Fibroblast of skin of scalp (primary cell): ENCODE measurements at places on chromosomes 7 and 10.

DNA sequence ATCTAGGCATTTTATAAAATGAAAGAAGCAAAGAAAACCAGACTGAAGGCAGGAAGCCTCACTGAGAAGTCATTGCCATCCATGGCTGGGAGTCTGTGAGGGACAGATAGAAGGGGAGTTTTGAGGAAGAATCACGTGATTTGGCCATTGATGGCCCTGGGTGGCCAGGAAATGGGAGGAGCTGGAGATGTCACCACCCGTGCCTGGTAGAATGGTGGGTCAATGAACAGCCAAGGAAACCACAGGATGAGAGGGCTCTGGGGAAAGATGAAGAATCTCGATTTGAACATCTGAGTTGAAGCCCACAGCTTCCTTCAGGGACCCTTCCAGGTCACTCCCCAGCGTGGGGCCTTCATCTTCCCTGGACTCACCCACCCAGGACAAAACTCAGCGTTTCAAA lies 103.3 kb upstream of the CHST15 start:
- DNase-seq, result no peak

DNA sequence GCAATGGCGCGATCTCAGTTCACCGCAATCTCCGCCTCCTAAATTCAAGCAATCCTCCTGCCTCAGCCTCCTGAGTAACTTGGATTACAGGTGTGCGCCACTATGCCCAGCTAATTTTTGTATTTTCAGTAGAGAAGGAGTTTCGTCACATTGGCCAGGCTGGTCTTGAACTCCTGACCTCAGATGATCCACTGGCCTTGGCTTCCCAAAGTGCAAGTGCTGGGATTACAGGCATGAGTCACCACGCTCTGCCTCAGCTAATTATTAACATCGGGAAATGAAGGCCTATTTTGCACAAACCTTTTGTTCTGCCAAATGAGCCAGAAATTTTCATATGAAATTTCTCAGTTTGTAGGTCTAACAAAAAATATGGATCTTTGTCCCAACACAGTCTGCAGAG lies 106.7 kb upstream of the ODAD2 start:
- DNase-seq, result no peak

DNA sequence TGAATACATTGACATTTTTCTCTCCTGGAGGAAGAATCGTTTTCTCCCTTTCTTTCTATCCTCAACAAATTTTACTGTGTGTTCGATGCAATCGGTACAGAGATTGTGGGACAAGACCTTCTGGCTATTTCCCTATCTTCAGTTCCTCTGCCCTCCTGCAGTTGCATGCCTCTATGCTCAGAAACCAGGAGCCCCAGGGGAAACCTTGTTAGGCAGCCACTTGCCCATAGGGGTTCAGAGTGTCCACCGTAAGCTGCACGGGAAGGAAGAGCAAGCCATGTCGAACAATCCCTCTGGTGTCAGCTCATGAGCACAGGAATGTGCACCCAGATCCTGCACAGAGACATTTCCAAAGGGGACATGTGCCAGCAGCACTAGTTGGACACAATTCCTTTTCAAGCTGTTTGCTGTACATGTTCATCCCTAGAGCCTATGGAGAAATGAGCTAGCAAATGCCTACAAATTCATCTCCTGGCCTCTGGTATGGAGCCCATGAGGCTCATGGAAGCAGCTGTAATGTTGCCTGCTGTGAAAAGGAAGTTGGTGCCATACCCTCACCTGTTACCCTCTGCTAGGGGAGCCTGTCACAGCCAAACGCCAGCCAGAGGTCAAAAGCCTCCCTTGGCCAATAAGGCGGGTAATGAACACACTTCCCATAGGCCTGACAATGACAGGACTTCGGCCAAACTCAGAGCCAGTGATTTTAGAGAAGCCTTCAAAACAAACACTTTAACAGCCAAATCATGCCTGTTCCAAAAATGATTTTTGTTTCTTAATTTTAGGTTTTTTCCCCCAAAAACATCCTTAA lies 35.9 kb upstream of the ASAH2 start:
- DNase-seq, result no peak

DNA sequence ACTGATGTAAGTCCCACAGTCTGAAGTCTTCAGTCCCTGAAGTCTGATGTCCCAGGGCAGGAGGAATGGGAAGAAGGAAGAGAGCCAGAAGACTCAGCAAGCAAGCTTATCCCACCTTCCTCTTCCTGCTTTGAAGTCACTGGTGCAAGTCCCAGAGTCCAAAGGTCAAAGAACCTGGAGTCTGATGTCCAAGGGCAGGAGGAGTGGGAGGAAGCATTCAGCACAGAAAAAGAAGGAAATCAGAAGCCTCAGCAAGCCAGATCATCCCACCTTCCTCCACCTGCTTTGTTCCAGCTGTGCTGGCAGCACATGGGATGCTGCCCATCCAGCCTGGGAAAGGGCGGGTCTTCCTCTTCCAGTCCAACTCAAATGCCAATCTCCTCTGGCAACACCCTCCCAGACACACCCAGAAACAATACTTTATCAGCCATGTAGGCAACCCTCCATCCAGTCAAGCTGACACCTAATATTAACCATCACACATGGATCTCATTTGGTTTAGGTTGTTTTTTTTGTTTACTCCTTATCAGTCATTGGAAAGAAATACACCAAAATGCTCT lies 50.9 kb downstream of the ADAM12 start:
- DNase-seq, result no peak

- DNase-seq, result peak; percentile 94
Observed at GRCh38 chr7:116354546-116355423, 144.4 kb downstream of the TES start.

GRCh38 chr7:128872394-128872824 lies 9.8 kb downstream of the ATP6V1F start:
- no peak for DNase-seq

GRCh38 chr7:134676743-134677142 lies 30.1 kb downstream of the BPGM start:
- DNase-seq, result no peak

DNA sequence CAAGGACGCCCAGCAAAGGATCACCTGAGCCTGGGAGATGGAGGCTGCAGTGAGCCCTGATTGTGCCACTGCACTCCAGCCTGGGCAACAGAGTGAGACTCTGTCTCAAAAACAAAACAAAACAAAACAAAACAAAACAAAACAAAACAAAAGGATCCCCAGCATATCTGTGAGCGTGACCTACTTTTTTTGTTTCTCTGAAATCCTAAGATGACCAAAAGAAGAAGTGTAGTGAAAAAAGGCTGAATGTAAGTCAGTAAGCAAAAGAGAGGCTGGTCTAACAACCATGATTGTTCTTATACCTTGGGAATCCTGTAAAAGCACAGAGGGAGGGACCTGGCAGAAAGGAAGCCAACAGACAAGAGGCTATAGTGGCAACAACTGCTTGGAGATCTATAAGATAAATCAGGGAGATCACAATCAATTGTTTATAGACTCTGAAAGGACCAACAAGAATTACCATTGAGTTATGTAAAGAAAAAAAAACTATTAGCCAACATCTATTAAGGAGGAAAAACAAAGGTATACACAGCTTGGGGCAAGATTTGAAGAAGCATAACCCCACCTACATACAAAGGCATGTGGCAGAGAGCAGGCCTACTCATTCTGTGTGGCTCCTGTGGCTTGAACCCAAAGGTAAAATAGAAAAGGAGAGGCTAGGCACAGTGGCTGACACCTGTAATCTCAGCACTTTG lies 255.2 kb upstream of the KLF14 start:
- no peak for DNase-seq

- DNase-seq, result peak; percentile 78
Observed at GRCh38 chr7:149719050-149719899, 54.1 kb downstream of the ZNF467 start.

DNA sequence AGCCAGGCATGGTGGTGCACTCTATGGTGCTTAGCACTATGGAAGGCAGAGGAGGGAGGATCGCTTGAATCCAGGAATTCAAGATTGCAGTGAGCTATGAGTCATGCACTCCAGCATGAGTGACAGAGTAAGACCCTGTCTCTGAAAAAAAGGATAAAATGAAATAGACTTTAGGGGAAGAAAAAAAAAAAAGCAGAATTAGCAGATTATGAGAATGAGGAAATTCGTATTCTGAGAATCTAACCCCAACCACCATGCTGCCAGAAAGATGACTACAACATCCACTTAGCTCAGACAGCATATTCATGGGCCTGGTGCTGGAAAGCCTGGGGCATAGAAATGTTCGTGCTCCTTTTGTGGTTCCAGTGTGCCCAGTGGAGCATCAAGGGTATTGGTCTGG lies 63.3 kb downstream of the TMEM26 start:
- peak; percentile 11 for DNase-seq

- no peak for DNase-seq
Observed at GRCh38 chr10:121791761-121792160, 136.1 kb downstream of the ATE1 start.

GRCh38 chr7:24697416-24697815 lies 59.8 kb downstream of the GSDME start:
- no peak for DNase-seq

- no peak for DNase-seq
Observed at GRCh38 chr10:124598196-124598595, 136.6 kb downstream of the LHPP start.

- DNase-seq, result no peak
Observed at GRCh38 chr10:85105614-85106255, 777.3 kb downstream of the CCSER2 start.

DNA sequence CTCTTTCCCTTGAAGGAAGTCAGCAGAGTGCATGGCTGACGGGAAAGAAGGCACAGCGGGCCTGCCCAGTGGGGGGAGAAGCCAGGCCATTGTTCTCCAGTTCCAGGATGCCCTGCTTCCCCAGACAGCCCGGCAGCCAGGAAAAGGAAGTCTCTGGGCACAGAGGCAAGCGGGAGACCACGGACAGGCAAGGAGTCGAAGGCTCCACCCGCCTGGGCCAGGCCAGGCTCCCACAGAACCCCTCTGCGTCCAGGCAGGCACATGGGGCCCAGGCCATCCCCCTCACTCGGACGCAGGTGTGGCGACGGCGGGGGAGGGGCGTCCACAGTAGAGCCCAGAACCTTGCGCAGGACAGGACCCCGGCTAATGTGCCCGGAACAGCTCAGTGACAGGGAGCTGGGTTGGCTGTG lies 8.7 kb downstream of the GPR146 start:
- DNase-seq, result no peak

DNA sequence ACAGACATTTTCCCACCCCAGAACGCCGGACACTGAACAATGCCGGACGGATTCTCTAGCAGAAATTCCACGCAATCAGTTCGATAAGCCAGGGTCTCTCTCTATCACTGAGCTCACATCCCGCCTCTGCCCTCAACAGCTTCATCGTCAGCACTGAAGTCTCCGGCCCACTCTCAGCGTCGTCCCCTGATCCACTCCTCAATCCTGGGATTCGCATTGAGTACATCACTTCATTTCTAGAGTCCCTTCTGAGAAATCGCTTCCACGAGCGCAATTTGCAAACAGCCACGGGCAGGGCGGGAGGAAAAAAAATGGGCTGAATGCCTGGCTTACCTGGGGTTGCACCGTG lies 365 bp downstream of the YME1L1 start:
- DNase-seq, result peak; percentile 11

- DNase-seq, result no peak
Observed at GRCh38 chr10:51783941-51784340, 84.5 kb upstream of the CSTF2T start.

DNA sequence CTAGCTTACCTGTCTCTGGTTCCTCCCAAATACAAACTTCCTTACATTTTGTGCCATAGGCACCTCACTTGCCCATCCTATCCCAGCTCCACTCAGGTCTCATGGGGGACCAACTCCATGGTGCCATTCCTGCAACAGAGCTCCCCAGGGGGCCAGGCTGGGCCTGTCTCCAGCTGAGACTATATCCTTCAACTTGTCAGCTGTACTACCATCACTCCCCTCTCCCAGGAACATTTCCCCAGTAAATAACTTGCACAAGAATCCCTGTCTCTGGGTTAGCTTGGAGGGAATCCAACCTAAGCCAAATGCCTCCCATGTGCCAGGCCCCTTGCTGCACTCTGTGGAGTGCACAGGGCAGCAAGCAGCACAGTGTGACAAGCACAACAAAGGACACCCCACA lies 33.2 kb downstream of the FRMPD2 start:
- no peak for DNase-seq

- no peak for DNase-seq
Observed at GRCh38 chr7:50267525-50268041, 36.9 kb upstream of the IKZF1 start.

DNA sequence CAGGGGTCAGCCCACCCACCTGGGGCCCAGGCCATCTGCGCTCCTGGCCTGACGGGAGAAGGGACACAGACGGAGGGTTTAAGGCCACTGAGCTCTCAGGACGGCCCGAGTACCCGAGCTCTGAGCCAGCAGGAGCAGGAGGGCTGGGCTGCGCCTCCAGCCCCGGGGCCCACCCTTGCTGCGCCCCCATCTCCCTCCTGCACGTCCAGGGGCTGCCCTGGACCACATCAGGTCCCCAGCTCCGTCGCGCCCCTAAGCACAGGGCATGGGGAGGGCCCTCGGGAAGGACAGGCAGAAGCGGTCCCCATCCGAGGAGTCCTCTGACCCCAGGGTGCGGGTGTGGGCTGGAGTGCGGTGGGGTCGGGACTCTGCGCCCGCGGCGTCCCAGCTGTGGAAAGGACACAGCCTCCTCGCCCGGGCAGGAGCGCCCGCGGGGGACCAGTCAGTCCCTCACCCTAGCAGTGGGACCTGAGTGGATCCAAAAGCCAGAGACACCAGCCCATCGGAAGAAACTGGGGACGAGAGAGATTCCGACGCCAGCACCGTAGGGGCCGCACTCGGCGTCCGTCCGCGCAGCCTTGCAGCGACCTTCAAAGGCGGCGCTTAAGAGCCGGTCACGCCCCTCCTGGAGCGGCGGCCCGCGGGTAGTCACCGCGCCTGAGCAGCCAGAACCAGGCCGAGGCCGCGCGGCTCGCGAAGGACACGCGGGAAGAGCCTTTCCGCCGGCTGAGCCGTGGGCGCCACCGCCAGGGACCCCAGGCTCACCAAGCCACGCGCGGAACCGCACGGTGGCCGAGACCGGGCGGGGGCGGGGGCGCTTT lies 15.9 kb downstream of the CAMK2B start:
- peak; percentile 46 for DNase-seq

GRCh38 chr10:126207313-126207771 lies 180.9 kb downstream of the ADAM12 start:
- no peak for DNase-seq

- DNase-seq, result no peak
Observed at GRCh38 chr7:158257516-158258410, 329.9 kb downstream of the PTPRN2 start.
